Inflammatory macrophage (primary cell): ENCODE measurements at places on chromosomes 12 and 14.

GRCh38 chr12:70317781-70318180 lies 48.3 kb upstream of the KCNMB4 start:
- DNase-seq = peak; percentile 66

- DNase-seq = no peak
Measured at GRCh38 chr12:106767954-106768822, 6.3 kb upstream of the RIC8B start.

DNA sequence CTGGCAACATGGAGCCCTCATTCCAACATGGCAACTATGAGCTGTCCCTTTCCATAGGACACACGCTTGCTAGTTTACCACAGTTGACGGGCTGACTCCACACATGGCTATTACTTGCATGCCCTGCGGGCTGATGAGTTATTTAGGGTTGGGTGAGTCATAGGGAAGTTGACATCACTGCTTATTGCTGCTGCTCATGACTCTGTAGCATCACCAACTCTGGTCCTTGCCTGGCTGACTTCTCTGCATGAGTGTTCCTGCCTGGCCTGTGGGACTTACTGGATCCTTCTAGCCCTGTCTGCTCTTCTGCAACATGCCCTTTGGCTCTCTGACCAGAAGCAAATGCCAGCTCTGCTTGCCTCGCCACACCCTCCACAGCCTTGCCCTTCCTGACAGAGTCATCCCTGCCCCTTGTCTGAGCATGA lies 199.5 kb downstream of the ANO6 start:
- DNase-seq = peak; percentile 99

GRCh38 chr14:88143810-88144209 lies 138.9 kb downstream of the GPR65 start:
- peak; percentile 54 for DNase-seq

DNA sequence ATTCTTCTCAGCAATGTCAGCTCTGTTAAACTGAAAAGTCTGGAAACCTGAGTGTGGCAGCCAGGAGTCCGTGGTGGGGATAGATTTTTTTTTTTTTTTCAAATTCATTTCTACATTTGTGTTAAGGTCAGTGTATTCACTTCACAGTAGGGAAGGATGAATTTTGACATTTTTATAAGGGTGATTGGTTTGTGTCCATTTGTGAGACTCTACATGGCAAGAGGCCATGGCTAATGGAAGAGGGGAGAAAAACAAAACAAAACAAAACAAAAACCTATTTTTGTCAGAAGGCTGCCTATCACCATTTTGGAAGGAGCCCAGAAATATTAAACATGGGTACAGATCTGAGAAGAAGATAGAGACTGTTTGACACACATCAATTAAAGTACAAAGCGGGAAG lies 176.1 kb downstream of the RMST start:
- DNase-seq = no peak
